ENCODE measurements at places on chromosomes 2 and 18.

DNA sequence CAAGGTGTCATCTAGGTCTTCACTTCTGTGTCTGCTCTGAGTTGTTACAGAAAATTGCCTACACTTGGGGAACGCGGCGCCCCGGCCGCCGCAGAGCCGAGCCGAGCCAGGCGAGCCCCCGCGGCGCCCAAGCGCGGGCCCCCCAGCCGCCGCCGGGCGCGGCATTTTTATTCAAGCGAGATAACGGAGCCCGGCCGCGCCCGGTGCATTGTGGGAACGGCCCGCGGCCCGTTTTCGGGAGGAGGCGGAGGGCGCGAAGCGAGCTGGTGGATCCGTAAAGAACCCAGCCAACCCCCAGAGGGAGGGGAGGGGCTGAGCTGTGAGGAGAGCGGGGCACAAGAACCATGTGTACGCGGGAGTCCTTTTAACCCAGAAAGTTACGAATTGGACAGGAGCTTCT is 191.8 kb downstream of the FTCDNL1 start:
- peak; percentile 48 for DNase-seq

DNA sequence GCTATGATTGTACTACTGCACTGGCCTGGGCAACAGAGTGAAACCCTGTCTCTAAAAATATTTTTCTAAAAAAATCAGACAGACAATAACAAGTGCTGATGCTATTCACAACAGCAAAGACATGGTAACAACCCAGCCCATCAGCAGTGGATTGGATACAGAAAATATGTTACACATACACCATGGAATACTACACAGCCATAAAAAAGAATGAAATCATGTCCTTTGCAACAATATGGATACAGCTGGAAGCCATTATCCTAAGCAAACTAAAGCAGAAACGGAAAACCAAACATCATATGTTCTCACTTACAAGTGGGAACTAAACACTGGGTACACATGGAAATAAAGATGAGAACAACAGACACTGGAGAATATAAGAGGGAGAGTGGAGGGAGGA is 19.9 kb downstream of the FAM161A start:
- DNase-seq = no peak

- DNase-seq = peak; percentile 56
These were observed at the start of gene ZNF516 for GRCh38 chr18:76495006-76495370. Gene ZNF516 (minus strand): TSS chr18:76495242. CDS start chr18:76443054, 52,188 bp downstream.

DNA sequence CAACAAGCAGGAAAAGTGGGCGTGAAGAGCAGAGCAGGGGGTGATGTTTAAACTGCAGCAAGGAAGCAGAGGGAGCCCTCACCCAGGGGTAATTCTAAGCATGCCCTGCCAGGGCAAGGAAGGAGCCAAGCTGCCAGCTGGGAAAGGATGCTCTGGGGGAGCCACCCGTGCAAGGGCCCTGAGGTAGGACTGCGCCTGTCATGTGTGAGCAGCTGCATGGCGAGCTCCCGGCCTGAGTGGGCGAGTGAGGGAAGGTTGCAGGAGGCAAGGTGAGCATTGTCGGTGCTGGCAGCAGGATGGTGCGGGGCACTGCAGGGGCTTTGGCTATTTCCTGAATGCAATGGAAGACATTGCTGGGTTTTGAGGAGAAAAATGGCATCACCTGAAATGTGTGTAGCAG is 107.2 kb downstream of the COPS8 start:
- no peak for DNase-seq

DNA sequence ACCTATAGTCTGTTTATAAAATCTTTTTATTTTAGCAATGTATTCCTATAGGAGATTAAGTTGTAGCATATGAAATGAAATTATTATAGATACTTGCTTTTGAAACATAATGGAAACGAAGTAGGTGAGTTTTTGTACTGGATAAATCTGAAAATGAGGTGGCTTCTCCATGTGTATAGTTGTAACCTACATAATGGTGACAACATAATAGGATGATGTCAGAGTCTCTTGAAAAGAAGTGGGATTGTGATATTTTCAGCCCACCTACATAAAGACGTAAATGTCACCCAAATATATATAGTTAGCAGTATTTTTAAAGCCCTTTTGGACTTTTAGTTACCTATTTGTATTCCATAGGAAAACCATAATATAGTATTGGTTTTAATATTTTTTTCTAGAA is 34.8 kb downstream of the FAM171B start:
- no peak for DNase-seq
